ENCODE measurements at places on chromosomes 12 and 14.

DNA sequence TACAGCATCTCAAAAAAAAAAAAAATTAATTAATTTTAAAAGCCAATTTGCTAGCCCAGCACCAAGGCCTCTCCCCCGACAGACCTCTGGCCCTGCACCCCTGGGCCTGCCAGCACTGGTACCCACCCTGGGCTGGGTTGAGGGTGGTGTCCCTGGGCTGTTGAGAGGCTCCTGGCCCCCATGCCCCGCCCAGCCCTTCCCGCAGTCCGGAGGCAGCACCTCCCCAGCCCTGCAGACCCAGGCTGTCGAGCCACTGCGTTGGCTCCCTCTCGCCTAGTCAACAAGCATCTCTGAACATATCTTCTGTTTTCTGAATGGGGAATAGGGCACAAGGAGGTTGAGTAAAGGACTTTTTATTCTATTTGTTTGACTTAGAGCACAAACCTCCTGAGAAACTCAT, 87.1 kb downstream of the FBXL14 start:
- DNase-seq: no peak

- no peak for DNase-seq
Observed at GRCh38 chr12:99498756-99499155, 148.8 kb upstream of the GARIN6 start.

GRCh38 chr14:51562816-51563215, 88.9 kb upstream of the FRMD6 start:
- no peak for DNase-seq

- no peak for DNase-seq
Observed at GRCh38 chr12:92206596-92206995, 61.0 kb upstream of the BTG1 start.

DNA sequence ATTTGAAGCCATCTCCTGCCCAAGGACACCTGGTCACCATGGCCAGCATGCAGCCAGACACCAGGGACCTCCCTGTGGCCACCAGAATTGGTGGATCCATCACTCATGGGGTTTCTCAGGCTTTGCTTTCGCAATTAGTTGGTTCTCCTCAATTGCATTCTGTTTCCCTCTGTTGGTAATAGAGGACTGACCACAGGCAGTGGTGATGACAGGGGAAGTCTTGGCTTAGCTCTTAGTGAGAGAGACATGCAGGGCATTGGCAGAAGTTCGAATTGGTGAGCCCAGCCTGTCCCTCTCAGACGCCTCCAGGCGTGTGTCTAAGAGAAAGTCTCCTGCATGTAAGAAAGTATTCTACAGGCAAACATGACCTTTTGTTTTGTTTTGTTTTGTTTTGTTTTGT, 21.3 kb downstream of the HCAR2 start:
- DNase-seq: peak; percentile 41

- DNase-seq: no peak
Observed at GRCh38 chr14:78248501-78249090, 78.4 kb downstream of the NRXN3 start.

DNA sequence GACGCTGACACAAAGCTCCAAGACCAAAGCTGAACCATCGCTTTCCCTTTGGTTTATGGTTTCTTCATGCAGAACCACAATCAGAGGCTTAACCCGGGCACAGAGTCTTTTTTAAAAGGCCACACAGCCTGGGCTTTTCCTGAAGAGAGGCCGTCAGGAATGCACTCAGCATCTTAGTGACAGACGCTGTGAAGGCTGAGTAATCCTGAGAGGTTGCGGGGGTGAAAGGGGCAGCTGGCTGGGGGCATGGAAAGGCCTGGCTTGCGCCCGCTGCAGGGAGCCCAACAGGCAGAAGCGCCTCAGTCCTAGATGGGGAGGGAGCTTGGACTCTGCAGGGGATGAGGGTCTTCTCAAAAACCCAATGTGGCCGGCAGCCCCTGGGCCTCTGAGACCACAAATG, 13.6 kb downstream of the CTDSP2 start:
- no peak for DNase-seq

DNA sequence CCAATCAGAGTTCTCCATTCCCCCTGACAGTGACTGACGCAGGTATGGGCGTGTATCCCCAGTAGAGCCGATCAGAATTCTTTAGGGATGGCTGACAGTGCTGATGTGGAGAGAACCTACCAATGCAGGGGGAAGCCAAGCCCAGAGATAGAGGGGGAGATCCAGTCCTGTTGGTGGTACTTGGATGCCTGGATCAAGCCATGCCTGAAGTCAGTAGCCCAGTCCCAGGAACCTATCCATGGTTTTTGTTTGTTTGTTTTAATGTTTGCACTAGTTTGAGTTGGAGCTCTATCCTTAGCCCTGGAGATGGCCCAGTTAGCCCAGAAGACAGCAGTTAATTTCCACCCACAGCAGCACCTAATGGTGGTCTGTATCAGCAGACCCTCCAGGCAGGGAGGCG, 40.2 kb downstream of the FOXN4 start:
- no peak for DNase-seq

GRCh38 chr14:49792618-49793017, 24.7 kb downstream of the KLHDC2 start:
- no peak for DNase-seq

All from CD4-positive, alpha-beta T cell treated with Interleukin-15 for 1 hour (primary cell).